Right renal cortex interstitium (tissue), 3 donors: ENCODE measurements at places on chromosomes 3 and 15. TPM values are rescaled to one million over a fixed set of nuclear protein-coding genes. Genes with fewer than 3 reads are reported as not detected.

DNA sequence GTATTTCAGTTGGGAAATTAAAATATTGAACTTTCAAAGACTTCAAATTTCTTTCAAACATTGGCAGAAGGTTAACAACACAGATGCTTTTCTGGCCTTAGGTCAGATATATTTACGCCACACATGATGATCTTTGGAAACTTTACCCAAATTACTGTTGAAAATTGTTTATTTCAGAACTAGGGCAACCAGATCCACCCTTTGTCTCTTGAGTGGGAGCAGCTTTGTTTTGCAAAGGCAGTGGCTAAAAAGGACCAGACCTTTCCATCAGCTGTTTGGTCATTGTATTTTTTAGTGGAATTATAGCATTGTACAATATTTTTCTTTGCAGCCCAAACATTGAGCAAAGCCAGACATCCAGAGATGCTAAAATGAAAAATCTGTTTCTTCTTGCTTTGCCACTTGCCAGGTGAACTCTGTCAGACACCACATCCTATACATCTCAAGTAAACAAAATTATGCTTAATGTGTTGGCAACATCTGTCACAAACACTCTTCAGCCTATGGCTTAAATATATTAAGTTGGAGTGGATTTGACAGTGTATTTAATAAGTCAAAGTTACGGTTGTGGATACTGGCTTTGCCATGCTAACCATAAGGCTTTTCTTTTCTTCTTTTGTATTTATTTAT, 651.9 kb downstream of the RBMS3 start:
- DNase-seq = no peak

DNA sequence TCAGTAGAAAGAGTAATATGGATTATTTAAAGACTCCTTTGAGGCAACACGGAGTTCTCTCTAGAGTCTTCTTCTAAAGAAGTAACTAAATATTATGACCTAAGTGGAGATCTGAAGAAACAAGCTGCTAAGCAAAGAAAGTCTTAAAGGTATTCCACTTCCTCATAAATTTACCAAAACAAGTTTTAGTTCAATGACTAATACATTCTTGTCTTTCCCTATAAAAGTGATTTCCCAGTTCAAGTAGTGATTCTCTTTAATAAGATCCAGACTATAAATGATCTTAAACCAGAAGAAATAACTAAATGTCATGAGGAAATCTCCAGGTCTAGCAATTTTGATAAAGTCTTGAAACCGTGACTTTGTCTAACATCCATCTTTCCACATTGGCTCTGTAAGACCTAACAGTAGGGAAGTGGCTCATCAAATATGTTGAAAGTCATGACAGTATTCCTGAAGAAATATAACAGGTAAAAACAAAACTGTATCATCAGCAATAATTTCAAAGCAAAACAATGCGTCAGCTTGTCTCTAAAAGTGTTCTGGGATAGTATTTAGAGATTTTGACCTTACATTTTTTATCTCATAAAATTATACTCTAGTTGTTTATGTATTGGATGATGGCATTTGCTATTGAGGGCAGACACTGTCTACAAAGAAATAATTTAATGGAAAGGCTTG, 51.8 kb upstream of the NEDD4 start:
- no peak for DNase-seq

DNA sequence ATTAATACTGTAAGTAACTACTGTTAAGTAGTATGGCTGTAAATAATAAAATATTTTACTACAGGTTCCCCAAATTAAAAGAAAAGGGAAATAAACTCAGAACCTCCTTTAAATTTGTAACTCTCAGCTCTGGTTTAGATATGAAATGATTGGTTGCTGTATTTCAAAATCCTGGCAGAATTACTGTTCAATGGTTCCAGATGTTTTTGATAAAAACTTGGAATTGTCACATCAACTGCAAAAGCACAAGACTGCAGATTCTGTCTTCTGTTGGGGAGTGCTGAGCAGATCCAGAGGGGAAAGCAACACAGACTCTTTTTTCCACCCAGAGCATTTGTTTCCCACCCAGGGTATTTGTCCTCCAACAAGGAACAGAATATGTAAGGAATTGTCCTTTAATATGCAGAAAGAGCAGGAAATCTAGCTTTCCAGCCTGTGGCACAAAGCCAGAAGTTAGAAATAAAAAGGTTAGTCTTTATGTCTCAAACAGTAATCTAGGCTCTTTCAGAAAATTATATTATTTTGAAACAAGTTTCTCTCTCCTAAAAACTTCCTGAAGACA, 178.1 kb downstream of the KLHL25 start:
- DNase-seq = no peak

DNA sequence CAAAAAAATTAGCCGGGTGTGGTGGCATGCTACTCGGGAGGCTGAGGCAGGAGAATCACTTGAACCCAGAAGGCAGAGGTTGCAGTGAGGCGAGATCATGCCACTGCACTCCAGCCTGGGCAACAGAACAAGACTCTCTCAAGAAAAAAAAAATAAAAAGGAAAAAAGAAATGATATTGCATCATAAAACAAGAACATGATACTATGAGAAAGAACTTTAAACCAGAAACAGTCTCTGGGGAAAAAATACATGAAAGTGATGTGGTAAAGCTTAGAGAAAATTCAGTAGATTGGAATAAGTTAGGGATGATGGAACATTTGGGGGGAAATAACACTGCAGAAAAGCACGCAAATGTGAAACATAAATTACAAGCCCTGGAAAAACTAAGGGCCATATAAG, 54.7 kb downstream of the CRYGS start:
- no peak for DNase-seq

DNA sequence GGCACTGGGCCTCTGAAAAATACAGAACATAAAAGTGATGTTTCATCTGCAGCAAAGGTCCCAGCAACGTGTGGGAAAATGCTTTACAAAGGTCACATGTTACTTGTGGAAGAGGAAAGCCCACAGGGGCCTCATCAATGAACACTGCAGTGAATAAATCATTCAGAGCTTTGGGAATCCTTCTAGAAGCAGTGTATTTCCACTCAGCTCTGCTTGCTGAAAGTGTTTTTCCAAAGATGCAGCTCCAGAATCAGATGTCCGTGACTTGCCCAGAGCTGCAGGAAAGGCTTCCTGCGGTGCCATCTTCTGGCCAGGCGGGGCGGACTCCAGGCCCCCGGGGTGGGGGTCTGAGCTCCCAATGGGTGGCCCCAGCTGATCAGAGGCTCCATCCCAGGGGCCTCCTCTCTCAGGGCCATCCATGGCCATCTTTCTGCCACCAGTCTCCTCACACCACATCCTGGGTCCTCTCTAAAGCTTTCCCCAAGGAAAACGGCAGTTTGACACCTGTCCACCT, 81.5 kb downstream of the C3orf70 start:
- DNase-seq = no peak

GRCh38 chr3:5181469-5182141, 5.9 kb upstream of the EDEM1 start:
- no peak for DNase-seq

- DNase-seq = no peak
These were observed 165.2 kb downstream of the OSBPL10 start for GRCh38 chr3:31815631-31816440.

- DNase-seq = peak; percentile 71
These were observed 5.4 kb downstream of the TYRO3 start for GRCh38 chr15:41564286-41564959.

DNA sequence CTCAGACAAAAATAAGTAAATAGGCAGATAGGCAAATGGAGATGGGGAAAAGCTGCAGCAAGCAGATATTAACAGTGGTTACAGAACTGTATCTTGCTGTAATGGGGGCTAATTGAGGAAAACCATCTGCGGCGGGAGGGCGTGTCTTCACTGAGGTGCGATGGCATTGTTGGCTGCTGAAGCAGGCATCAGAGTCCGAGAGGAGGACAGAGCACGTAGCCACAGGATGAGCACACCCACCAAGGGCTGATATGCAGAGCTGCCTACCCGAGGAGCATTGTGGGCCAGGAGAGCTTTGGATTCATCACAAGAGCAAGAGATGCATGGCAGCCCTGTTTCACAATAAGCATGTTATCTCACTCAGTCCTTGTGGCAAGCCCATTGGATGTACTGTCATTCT, 30.4 kb downstream of the CHRNA7 start:
- DNase-seq = no peak

DNA sequence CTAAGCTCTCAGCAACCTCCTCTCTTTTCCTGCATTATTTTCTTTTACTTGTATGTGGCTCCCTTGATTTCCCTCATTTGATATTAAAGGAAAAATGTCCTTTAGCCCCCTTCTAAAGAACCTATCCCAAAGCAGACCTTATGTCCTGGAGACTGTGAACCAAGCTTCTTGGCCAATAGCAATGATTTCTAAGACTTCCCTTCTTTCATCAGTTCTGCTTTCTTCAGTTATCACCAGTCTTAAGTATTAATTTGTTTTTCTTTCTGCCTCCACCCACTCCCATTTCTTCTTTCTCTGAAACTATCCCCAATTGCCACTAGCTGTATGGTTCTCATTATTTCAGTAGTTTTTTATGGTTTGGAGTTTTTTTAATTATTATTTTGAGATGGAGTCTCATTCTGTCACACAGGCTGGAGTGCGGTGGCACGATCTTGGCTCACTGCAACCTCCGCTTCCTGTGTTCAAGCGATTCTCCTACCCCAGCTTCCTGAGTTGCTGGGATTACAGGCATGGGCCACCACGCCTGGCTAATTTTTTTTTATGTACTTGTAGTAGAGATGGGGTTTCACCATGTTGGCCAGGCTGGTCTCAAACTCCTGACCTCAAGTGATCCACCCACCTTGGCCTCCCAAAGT, 12.1 kb downstream of the TMOD3 start:
- DNase-seq = no peak

- DNase-seq = no peak
These were observed 66.3 kb downstream of the MEGF11 start for GRCh38 chr15:66187271-66187670.

GRCh38 chr3:100175637-100176280, 61.5 kb upstream of the FILIP1L start:
- no peak for DNase-seq

DNA sequence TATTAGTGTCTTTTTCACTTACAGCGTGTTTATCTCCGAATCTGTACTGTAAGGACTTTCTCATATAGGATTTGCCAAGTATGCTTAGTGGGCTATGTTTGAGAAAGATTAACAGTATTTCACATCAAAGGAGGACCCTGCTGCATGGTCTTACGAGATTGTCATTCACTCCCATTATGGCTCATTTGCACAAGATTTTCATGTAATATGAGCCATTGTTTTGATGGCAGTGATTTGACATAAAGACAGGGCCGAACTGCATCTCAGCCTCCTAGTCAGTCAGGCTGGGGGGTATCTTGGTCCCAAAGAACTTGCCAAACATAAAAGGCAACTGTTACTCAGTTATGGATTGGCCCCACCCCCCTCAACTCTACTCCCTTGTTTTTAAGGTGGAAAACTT, 205.9 kb downstream of the ZIC1 start:
- no peak for DNase-seq

DNA sequence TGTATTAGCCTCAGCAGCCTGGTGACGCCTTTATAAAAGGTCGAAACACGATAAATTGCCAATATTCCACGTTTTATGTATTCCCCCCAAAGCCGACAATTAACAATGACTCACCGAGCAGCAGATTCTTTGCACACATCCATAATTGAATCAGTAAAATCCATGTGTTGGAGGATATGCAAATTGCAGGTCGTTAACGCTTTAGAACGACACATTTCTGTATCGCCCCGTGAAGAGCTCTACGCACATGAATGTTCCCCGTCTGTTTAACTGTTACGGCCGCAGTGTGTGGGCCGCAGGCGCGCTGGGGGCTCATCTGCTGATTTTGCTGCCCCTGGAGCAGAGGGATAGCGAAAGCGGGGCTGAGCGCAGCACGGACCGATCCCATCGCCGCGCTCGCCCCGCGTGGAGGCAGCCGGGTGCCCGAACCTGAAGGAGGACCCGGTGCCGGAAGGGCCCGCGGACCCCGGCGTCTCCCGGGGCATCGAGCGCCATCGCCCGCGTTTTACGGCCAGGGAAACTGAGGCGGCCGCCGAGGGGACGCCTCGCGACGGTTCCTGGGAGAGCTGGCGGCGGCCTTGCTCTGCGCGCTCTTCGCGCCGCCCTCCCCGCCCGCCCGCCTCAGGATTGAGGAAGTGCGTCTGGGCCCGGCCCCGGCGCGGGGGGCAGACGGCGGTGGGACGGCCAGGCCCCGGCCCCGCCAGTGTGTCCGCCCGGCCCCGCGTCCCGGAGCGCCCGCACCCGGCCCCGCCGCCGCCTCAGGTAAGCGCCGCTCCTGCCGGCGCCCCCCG, at the start of gene LRRK1:
Gene LRRK1 (plus strand): TSS at position 668 of the 791 bp plus-strand sequence. CDS start 5,276 bp downstream, outside the sequence.
- no peak for DNase-seq

GRCh38 chr15:81526029-81526428, 152.0 kb upstream of the TMC3 start:
- no peak for DNase-seq

- DNase-seq = no peak
These were observed 93.0 kb downstream of the PGPEP1L start for GRCh38 chr15:98914626-98915025.

DNA sequence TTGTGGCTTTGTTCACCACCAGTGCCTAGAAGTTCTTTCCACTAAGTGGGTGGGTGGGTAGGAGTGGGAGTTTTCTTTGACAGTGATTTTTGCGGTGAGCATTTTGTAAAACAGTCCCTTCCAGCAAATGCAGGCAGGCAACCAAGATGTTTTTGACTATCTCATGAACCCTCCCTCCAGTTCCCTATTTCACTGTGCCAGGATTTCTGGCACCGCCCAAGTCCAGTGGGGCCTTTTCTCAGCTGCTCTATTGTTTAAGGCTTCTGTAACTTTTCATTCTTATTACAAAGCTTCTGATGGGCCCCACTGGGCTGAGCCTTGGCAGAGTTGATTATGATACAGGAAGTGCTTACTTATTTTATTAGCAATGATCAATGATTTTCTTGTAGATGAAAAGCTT, 236.0 kb downstream of the EDEM1 start:
- DNase-seq = no peak

GRCh38 chr3:58117561-58118181, 93.1 kb downstream of the DNASE1L3 start:
- no peak for DNase-seq

GRCh38 chr3:55061720-55062034, 133.8 kb upstream of the LRTM1 start:
- no peak for DNase-seq

- no peak for DNase-seq
These were observed 316.2 kb upstream of the UMPS start for GRCh38 chr3:124413989-124414598.

GRCh38 chr15:69757186-69757585, 304.6 kb downstream of the RPLP1 start:
- no peak for DNase-seq

GRCh38 chr3:103446953-103447629, 1012.3 kb downstream of the ZPLD1 start:
- DNase-seq = no peak

RHO gene
- polyA plus RNA-seq = not detected

WDR72 gene
- 78.8 TPM for polyA plus RNA-seq

GABRR3 gene
- polyA plus RNA-seq = 0.04 TPM

CAPN3 gene
- polyA plus RNA-seq = 24.6 TPM

PLA2G4B gene
- polyA plus RNA-seq = 5.3 TPM
